Common myeloid progenitor, CD34-positive (primary cell): ENCODE measurements at places on chromosomes 13 and 19.

GRCh38 chr19:10912619-10913018 lies 15.8 kb downstream of the YIPF2 start:
- no peak for DNase-seq

DNA sequence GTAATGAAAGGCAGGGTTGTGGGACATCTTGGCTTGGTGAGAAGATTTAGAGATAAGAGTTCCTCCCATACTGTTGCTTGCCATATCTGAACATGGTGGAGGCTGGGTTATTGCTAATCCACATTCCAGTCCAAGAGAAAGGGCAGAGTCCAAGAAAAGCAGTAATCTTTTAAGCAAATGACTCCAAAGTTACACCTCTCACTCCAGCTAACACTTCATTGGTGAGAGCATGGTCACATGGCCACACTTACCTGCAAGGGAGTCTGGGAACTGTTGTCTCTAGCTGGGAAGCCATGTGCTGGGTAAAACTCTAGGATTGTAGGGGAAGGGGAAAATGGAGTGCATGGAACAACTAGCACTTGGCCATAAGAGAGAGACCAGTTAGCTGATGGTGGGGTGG lies 5.6 kb downstream of the C19orf81 start:
- no peak for DNase-seq

- no peak for DNase-seq
Measured at GRCh38 chr13:21330126-21330861, 128.8 kb downstream of the ZDHHC20 start.

DNA sequence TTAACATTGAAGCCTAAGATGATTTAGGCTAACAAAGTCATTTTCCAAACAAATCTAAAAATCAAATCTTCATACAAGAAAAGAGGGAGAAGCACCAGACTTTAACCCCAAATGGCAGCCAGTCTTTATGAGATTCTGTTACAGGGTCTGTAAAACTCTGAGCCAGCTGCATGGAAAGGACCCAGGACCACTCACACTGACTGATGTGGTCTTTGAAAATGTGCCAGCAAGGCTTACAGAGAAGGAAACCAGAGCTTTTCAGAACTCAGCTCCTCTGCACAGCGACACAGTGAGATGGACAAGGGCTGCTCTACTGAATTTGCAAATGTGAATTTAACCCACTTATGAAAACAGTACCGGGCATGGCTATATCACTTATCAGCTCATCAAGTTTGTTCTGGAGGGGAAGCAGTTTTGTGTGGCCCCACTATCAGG lies 98.8 kb upstream of the SERP2 start:
- DNase-seq = no peak

DNA sequence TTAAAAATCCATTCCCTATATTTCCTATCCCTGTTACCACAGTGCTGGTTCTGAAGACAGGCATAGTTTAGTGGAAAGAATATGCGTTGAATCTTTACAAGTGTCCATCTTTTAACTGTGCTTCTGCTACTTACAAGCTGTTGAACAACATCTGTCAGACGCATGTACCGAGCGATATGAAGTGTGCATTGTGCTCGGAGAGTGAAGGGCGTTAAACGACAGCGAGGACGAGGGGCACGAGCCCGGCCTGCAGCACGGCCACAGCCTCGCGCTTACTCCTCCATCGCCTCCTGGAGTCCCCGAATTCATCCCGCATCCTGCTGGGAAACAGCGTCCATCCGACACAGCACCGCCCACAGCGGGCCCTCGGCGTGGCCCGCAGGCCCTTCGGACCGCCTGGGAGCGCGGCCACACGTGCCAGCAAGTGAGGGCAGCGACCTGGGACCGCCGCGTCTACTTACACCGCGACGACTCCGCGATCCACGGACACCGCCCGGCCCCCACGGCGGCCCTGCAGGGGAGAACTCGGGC lies 514 bp downstream of the PCID2 start:
- peak; percentile 13 for DNase-seq

DNA sequence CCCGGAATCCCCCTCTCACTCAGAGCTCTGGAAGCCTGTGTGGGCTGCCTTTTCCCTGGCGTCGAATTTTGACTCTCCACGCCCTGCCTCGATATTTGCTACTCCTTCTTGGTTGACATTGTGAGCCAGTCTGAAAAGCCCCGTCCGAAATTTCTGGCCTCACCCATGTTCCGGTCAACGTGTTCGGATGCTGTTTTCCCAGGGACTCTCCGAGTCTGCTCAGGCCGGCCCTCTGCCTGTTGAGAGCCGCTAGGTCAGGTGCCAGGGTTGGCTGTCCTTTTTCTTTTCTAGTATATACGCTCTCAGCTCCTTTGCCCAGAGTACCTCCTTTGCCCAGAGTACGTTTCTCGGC lies 6.8 kb upstream of the DGKH start:
- DNase-seq = peak; percentile 33

DNA sequence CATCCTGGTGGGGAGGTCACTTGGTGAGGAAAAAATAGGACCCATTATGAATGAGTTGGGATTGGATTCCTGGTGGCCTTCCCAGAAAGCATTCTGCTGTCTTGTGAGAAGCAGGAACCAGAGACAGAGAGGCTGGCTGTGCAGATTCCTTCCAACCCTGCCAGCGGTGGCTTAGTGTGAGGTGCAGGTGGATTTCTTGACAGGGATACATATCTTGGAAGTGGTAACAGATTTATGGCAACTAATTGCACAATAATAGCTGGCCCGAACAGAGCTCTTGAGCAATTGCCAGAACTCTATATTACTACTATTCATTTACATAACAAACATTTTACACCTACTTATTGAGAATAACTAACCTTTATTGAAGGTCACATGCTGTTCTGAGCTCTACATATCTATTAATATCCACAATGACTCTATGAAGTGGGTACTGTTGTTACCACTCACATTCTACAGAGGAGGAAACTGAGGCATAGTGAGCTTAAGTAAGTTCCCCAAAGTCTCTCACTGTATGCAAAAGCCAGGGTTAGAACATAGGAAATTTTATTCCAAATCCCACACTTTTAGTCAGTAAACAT lies 173.9 kb upstream of the SERP2 start:
- no peak for DNase-seq

GRCh38 chr19:3708207-3708931 lies at the start of gene TJP3:
TSS of gene TJP3 (plus strand) at chr19:3708384. CDS start at chr19:3728433, 20,049 bp downstream.
- DNase-seq = no peak

DNA sequence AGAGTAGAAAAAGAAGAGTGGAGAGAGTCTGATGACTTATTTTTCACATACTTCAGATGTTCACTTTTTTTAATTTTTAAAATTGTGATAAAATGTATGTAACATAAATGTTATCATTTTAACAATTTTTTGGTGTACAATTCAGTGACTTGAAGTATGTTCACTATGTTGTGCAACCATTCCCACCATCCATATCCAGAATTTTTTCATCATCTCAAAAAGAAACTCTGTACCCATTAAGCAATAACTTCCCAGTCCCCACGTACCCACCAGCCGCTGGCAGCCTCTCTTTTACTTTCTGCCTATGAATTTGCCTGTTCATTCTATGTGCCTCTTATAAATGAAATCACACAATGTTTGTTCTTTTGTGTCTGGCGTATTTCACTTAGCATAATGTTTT lies 43.3 kb downstream of the SKA3 start:
- DNase-seq = no peak

DNA sequence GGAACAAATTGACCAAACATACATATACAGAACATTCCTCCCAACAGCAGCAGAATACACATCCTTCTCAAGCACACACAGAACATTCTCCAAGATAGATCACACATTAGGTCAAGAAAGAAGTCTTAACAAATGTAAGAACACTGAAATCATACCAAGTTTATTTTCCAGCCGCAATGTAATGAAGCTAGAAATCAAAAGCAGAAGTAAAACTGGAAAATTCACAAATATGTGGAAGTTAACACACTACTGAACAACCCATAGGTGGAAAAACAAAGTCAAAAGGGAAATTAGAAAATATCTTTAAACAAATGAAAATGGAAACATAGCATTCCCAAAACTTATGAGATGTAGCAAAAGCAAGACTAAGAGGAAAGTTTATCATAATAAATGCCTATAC lies 692.6 kb downstream of the DIAPH3 start:
- DNase-seq = no peak

DNA sequence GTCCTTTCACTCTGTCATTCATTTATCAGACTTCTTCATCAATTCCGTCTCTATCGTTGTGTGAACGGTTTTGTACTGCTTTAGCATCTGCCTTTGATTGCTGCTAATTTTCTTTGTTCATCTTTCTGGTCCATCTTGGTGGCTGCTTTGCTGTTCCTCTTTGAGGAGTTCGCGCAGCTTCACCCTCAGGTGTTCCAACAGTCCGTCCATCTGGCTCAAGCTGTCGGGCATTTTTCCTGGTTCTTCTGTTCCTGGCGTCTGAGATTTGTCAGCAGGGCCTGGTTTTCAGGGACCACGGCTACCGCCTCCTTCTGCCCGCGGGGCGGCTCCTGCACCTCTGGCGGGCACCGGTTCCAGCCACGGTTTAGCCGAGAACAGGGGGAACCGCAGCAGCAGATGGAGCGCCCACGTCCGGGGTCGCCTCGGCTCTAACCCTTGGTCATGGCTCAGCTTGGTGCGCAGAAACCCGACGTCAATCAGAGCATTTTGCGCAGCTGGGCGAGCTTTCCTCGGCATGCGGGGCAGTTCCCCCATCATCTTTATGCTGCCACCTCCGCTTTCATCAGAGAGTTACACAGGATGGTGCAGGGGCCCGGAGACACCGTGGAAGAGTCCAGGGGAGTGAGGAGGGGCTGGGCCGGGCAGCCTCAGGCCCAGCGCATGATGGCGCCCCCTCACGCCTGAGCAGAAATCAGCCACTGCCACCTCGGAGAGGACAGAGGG lies 89.5 kb downstream of the ZNF100 start:
- DNase-seq = peak; percentile 60
